Activated T-helper 1 cell treated with anti-CD3 and anti-CD28 coated beads, Interleukin-12 subunit alpha, Interleukin-12 subunit beta, Interleukin-2, Interleukin-4 antibody, amounts not matched to agents 30 ng/mL and 10 ng/mL and 1 ng/mL, durations not matched to agents 14 hours and 24 hours and 36 hours (primary cell): ENCODE measurements at places on chromosomes 5 and 9. TPM values are rescaled to one million over a fixed set of nuclear protein-coding genes. Genes with fewer than 3 reads are reported as not detected.

The ZNF300 gene
- total RNA-seq: 0.56 and 0.57 TPM in 2 replicates

The GRPEL2 gene
- 30.4 and 30.6 TPM in 2 replicates for total RNA-seq

The IL9 gene
- 0.36 and 2.0 TPM in 2 replicates for total RNA-seq

The TRPM3 gene
- total RNA-seq: not detected in 2 replicates

The GAS1 gene
- total RNA-seq: 0.12 and 0.23 TPM in 2 replicates

The SURF6 gene
- total RNA-seq: 29.0 and 29.8 TPM in 2 replicates

The SPINK6 gene
- total RNA-seq: not detected in 2 replicates

The PCDHAC2 gene
- total RNA-seq: not detected in 2 replicates

The HAPLN1 gene
- not detected in 2 replicates for total RNA-seq

The HRH2 gene
- 94.7 and 96.9 TPM in 2 replicates for total RNA-seq

The COL23A1 gene
- total RNA-seq: not detected in 2 replicates

The SUSD3 gene
- total RNA-seq: 31.7 and 33.2 TPM in 2 replicates

The HTR4 gene
- total RNA-seq: not detected in 2 replicates

The DIPK1B gene
- total RNA-seq: 0.47 and 0.88 TPM in 2 replicates

The RANBP6 gene
- 19.2 and 22.7 TPM in 2 replicates for total RNA-seq

The TOR4A gene
- 11.6 and 11.7 TPM in 2 replicates for total RNA-seq

The TMEM252 gene
- not detected in 2 replicates for total RNA-seq

The ZDHHC11 gene
- total RNA-seq: 14.4 and 17.2 TPM in 2 replicates

The TMED9 gene
- 174 and 175 TPM in 2 replicates for total RNA-seq
